ENCODE measurements at places on chromosomes 12 and 14.

- DNase-seq: no peak
Measured at GRCh38 chr14:20486684-20487395, 17.6 kb downstream of the PNP start.

DNA sequence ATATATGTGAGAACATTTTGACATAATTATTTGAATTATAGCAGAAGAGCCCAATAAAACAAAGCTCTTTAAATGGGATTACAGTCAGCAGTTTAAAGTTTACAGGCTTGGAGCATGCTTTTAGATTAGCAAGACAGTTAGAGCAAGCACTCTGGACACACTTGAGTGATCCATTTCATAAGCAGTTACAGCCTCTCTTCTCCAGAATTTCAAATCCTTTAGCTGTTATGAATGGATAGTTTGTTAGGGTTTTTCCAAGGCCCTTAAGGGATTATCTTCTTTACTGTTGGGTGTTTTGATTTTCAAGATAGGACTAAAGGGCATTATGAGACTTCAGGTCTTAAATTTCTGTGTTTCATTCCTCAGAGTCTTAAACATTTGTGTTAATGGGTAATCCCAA lies 36.3 kb downstream of the BEST3 start:
- DNase-seq: no peak

- DNase-seq: no peak
Measured at GRCh38 chr12:66623455-66623854, 55.4 kb downstream of the GRIP1 start.

- no peak for DNase-seq
Measured at GRCh38 chr12:101746196-101746595, 6.9 kb upstream of the SYCP3 start.

GRCh38 chr12:1884651-1885050 lies 33.8 kb downstream of the CACNA2D4 start:
- no peak for DNase-seq

GRCh38 chr14:53999061-53999488 lies 42.5 kb upstream of the BMP4 start:
- no peak for DNase-seq

- DNase-seq: no peak
Measured at GRCh38 chr12:2877953-2878732, 1.1 kb downstream of the RHNO1 start.

DNA sequence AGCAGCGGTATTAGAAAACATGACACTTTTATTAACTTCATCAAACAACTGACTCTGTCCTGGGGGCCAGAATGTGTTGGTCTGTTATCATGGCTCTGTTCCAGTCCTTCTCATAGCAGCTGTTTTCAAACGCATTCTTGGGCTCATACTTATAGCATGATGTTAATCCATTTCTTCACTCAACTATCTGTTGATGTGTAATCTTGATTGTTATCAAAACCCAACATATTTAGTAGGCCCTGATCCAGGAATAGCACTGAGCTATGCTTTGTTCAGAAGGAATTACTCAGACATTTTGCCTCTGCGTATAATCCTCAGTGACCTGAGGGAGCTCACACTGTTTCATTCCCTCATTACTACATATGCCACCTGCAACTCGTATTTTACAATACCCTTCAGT lies 315.9 kb downstream of the BMP4 start:
- DNase-seq: no peak

- no peak for DNase-seq
Measured at GRCh38 chr12:26906704-26907103, 31.1 kb downstream of the INTS13 start.

DNA sequence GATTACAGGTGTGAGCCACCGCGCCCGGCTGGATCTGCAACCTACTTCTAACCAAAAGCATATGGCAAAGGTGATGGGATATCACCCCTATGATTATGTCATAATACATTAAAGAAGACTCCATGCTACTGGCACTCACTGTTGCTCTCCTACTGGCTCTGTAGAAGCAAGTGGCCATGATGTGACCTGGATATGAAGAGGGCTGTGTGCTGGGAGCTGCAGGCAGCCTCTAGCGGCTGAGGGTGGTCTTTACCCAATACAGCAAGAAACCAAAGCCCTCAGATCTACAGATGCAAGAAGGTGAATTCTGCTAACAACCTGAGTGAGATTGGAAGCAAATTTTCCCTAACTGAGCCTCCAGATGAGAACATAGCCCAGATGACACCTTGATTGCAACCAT lies 34.2 kb upstream of the TRIM9 start:
- DNase-seq: no peak

DNA sequence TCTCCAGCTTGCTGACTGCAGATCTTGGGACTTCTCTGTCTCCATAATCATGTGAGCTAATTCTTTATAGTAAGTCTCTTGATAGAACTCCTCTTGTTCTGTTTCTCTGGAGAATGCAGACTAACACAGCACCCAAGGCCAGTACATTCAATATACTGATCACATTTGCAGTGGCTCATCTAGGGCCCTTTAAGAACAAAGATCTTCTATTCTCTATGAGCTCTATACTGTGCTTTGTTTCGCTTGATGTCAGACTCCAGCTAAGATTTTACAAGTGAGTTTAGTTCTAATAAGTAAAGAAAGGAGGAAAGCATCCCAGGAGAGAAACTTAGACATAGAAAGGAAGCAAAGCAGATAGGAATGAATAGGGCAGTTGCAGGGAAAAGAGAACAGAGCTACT lies 69.3 kb upstream of the TMPO start:
- no peak for DNase-seq

DNA sequence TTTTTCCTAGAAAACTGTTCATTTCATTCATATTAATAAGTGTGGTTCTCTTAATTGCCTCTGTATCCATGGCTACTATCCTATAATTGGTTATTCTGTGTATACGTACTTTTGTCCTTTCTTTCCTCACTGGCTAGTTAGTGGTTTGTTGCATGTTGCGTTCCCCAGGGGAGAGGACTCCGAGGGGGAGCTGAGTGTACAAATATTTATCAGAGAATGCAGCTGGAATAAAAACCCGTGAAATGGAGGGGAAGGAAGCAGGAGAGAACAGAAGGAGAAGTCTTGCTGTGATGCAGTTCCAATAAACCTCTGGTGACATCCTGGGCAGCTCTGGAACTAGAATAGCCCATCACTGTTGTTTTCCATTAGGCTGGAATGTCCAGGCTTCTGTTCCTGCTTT lies 117.1 kb upstream of the RGS6 start:
- DNase-seq: no peak

Data from stimulated activated CD8-positive, alpha-beta memory T cell treated with anti-CD3 and anti-CD28 coated beads, Interleukin-7, amount 100 ng/mL, for 1 hour (primary cell).